ENCODE measurements at places on chromosomes 13 and 19.

DNA sequence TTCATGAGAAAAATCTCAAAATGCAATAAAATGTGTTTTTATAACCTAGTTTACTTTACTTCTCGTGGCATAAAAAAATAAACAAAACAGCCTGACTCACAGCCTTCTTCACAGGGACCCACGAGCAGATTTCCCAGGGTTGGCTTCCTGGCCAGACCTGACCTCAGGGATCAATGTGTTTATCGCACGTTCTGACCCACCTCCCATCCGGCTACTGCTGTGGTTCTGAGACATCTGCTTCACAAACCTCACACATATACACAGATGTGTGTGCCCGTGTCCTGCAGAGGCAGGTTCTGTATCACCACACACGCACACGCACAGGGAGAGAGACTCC, 118.3 kb downstream of the COL4A2 start:
- DNase-seq = no peak

GRCh38 chr13:74098077-74098476, 36.1 kb downstream of the KLF12 start:
- DNase-seq = no peak

DNA sequence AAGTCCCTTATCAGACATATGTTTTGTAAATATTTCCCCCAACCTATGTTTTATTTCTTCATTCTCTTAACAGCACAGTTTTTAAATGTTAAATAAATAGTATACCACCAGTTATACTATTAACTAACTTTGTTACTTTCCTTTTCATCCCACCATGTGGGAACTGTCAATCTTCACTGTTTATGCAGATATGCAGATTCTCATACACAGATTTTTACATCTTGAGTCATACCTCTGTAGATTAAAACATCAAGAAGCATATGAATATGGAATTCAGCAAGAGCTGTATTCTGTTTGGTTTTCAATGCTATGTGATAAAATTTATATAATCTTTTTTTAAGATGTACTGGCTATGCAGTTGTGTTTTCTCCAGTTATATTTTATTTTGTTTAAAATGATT, 566.3 kb downstream of the LIG4 start:
- DNase-seq = no peak

DNA sequence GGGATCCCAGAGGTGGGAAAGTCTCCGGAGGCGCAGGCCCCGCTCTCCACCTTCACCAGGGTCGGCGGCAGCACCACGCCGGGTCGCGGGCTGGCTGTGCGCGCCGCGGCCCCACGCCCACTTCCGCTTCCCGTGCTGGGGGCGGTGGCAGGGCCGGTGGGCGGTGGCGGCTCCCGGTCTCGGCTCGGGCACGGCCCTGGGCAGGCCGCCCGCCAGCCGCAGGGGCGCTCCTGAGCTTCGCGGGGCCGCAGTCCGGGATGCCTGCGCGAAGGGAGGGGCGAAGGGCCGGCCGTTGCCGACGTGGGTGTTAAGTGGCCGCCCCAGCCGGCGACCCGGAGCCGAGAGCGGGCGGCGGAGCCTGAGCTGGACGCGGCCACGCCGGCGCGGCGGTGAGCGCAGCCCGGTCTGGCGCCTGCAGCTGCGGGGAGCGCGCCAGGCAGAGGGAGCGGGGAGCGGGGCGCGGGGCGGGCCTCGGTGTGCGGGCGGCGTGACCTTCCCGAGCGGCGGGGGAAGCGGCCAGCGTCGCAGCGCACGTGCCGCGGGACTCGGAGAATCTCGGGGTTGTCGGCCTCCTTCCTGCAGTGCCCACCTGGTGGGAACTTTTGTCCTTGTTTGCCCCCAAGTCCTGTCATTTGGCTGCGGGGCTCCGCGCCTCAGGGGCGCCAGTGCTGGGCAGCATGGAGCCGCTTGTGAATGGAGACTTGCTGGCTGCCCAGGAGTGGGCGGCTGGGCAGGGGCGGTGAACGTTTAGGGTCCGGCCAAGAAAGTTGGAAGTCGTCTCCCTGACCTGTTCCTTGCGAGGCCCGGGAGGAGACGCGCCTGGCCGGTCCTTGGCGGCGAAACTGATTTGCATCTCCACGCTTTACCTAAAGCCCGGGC, at the start of gene SLC25A15:
Gene SLC25A15, plus strand, starts transcription at position 337 of the 879 bp plus-strand sequence. CDS start 3,616 bp downstream, outside the sequence.
- peak; percentile 45 for DNase-seq

GRCh38 chr13:25518441-25518840, 146.7 kb downstream of the ATP8A2 start:
- DNase-seq = no peak

- no peak for DNase-seq
These were observed 302.9 kb downstream of the ITGBL1 start for GRCh38 chr13:101755228-101755887.

- DNase-seq = no peak
These were observed 25.1 kb downstream of the RFX1 start for GRCh38 chr19:13981021-13981420.

- DNase-seq = no peak
These were observed 4.8 kb upstream of the ANGPTL8 start for GRCh38 chr19:11234486-11235075.

GRCh38 chr13:109945206-109945960, 159.0 kb upstream of the IRS2 start:
- DNase-seq = no peak

Measured in NCI-H1092 (cell line).